Stimulated activated CD8-positive, alpha-beta memory T cell treated with anti-CD3 and anti-CD28 coated beads, Interleukin-7, amount 100 ng/mL, for 1 hour (primary cell): ENCODE measurements at places on chromosomes 6 and 20.

DNA sequence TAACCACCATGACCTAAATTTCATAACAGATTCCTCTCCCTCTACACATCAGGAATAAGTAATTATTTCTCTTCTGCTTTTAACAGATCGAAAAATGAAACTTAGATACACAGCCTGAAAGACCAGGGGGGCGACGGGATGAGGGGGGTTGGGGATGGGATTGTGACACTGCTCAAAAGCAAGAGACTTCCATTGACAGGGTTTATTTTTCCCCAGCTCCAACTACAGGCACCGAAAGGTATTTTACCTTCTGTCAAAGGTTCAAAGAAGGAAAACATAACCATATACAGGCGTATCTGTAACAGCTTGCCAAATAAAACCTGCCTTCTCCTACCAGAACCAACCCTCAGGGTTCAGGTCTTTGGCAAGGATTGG lies 1.3 kb downstream of the EPHA7 start:
- no peak for DNase-seq

DNA sequence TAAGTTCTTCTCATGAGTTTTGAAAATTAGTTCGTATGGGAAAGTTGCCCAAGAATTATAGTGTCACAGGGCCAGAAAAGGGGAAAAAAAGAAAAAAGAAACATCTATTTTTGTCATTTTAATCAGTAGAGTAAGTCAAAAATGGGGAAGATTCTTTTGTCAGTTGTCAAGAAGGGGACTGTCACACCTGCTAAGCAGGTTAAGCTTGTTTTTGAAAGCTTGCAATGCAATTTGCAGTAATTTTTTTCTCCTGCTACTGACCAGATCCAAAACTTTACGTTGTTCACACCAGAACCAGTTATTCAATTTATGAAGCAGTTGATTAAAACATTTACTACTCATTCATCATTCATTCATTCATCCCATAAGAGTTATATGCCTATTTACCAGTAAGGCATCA lies 171.4 kb downstream of the SOX4 start:
- no peak for DNase-seq

DNA sequence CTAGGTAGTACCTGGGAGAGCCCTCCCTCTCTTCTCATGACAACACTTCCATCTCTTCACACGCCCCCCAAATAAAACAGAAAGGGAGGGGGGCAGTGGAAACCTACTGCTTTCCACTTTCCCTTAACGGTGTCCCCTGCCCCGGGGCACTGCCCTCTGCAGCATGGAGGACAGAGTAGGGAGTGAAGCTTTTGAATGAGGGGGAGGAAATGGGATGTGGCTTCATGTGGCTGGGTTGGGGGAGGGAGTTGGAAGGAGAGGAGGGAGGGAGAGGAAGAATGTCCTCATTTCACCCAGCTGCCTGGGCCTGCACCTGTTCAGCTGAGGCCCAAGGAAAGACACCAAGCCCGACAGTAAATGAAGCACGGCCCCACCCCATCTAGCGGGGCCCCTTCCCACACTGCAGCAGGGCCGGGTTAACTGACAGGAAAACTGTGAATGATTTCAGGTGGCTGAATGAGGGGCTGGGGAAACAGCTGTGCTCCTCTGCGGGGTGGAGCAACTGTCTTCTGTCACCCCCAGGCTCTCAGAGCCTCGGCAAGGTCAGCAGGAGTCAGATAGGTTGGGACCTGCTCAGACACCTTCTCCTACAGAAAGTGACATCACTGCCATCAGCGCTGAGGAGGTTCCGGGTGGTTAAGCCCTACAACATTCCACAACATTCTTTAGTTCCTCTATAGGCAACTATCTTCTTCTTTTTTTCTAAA lies 40.0 kb upstream of the TAF8 start:
- DNase-seq: no peak

GRCh38 chr20:59923514-59923913 lies 9.9 kb downstream of the SYCP2 start:
- DNase-seq: no peak

- no peak for DNase-seq
Observed at GRCh38 chr6:116217069-116217468, 36.8 kb downstream of the TSPYL4 start.

- DNase-seq: no peak
Observed at GRCh38 chr6:106773522-106773921, 144.1 kb downstream of the QRSL1 start.

DNA sequence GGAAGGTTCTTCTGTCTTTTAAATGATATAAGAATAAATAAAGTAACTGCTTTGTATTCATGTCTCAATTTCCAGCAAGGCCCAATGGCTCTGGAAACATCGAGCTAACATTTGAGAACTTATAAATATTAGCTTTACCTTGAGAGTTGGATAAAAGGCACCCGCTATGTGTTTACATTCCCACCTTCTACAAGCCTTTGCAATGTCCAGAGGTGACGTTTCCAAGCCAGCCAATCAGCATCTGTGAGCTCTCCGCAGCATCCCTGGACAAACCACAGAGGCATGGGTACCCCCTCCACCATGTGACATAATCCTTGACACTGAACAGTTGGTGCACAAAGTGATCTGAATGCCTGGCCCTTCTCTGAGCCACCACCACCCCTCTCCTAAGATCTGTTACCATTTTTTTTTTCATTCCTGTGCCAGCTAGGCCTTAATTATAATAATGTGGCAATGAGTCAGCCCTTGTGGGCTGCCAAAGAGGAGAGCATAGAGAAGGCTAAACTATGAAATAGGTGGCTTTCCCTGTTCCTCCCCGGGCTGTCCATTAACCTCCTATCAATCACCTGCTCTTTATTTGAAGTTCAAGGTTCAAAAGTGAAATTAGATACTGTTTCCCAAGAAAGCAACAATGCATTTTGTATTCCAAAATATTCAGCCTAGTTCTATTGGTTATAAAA lies 4.1 kb downstream of the CBLN4 start:
- no peak for DNase-seq
